CD4-positive, alpha-beta T cell treated with Interferon alpha-2 for 1 hour (primary cell): ENCODE measurements at places on chromosomes 11 and 22.
A peak's percentile ranks its signal among the peaks of the same experiment; 100 is the strongest.

DNA sequence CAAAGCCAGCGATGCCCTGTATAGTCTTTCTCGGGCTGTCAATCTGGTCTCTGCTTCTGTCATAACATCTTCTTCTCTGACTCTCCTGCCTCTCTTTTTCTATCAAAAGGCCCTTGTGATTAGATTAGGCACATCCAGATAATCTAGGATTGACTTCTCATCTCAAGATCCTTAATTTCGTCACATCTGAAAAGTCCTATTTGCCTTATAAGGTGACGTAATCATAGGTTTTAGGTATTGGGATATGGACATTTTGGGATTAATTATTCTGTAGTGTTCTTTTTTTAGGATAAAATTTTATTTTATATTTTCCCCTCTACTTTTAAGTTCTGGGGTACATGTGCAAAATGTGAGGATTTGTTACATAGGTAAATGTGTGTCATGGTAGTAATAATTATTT is 480.8 kb upstream of the CCDC90B start:
- no peak for DNase-seq

- DNase-seq = no peak
Observed at GRCh38 chr22:47376322-47376700, 613.9 kb downstream of the TBC1D22A start.

DNA sequence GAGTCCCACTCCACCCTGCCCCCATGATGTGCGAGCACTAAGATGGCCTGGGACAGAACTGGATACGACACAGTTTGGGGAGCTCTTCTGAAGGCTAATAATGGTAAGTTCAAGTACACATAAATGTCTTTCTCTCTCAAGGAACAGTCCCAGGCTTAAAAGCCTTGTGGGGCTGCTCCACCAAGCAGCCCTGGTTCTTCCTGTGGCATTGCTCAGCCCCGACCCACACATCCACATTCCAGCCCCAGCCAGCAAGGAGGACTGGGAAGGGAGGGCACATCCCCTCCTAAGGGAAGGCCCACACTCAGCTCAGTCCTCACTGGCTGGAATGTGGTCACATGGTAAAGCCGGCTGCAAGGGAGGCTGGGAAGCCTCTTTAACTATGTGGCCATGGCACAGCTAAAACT is 13.3 kb upstream of the MB start:
- DNase-seq = no peak

- DNase-seq = no peak
Observed at GRCh38 chr22:37008365-37008764, 10.9 kb downstream of the TST start.

DNA sequence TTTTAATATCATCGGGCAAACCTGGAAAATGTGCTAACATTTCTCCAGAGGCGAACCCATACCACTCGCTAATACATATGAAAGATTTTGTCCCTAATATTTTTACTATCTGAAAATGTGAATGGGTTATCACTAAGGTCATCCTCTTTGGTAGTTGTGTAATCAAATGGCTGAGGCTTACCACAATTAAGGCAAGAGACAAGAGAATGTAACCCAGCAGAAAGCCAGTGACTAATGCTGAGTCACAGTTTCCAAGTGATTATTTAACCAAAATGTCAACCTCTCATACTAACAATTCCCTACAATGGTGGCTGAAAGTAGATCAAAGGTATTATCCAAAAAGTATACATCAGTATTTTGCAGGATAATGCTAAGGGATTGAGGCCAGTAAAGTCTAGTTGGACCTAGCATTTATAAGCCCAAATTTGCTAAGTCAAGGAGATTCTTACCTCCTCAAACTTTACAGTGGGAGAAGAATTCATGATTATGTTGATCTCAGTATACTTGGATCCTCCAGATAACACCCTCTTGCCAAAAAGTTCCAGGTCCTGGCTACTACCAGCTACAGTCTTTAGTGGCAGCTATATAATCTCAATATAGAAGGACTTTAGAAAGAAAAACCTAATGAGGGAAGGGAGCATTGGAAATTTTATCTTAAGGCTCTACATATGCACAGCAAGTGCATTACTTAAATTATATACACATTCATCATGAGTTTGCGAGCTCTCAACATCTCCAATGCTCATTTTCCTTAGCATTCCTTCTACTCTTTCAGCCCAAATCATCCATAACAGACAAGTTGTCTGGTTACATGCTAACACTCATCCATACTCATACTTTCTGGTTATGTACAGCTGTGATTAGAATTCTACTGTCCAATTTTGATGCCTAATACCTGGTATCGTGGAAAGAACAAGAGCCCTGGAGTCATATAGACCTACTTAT is 25.4 kb downstream of the SIK3 start:
- DNase-seq = peak; percentile 39

GRCh38 chr11:122181372-122181771 is 65.4 kb upstream of the BLID start:
- no peak for DNase-seq

- DNase-seq = no peak
Observed at GRCh38 chr11:7977232-7977917, 9.8 kb upstream of the EIF3F start.

DNA sequence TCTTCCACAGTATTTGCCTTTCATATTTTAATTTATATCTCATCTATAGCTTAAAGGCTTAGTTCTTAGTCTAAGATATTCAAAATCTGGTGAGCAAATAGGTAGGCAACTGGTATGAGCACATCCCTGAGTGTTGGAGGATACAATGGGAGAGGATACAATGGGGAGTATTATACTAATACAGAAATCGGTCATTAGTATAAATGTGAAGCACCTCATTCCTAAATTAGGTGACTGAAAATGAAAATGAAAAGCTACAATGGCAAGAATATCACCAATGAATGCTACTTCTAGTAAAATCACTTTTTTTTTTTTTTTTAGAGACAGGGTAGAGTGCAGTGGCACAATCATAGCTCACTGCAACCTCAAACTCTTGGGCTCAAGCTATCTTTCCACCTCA is 21.0 kb downstream of the ENTHD1 start:
- no peak for DNase-seq

GRCh38 chr22:21697021-21697771 is 31.4 kb downstream of the PPIL2 start:
- DNase-seq = no peak
